Right hindlimb (tissue), 1 donor: ENCODE measurements at places on chromosomes 6 and 20.

GRCh38 chr6:81978230-81978629, 225.7 kb upstream of the TENT5A start:
- no peak for DNase-seq

DNA sequence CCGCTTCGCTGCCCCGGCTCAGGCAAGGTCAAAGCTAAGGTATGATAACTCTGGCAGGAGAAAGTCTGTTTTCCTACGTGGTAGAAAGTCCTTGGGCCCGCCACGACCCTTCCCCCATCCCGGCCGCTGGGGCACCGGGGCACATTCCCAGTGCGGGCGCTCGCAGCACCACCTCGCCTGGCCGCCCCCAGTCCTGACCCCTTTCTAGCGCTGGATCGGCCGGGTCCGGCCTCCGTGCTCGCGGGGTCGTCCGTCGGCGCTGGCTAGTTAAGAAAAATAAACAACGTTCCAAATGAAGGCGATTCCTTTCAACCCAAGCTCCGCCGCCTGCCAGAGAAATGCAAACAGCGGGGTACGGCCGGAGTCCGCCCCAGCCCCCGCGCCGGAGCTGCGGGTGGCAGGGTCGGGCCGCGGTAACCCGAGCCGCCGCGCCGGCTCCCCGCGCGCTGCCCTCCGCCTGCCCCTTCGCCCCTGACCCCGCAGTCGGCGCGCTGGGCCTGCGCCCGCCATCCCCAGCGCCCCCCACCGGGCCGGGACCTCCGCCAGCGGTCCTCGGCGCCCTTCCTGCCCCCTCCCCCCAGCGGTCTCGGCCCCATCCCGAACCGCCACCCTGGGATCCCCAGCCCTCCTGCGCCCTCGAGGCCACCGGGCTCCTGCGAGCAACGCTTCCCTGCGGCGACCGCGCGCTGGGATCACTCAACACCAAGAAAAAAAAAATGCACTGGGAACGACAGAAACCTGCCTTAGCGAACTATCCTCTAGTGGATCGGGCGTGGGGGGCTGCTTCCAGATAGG, 37.6 kb downstream of the NCR2 start:
- DNase-seq = no peak

DNA sequence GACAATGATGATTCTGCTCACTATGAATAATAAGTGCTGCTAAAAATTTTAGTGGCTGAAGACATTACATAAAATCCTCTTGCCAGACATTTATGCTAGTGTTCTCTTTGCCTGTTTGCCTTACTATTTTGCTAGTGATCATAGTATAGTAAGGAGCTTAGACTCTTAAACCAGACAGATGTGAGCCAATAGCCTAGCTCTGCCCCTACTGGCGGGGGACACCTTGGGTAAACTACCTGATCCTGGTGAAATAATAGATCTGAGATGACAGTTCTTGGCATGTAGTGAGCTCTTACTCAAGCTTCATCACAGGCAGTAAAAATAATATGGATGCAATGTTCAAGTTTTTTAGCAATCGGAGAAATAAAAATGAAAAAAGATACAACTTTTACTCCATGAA, 18.8 kb downstream of the ENPP3 start:
- DNase-seq = no peak

- DNase-seq = no peak
These were observed 9.3 kb downstream of the HNF4A start for GRCh38 chr20:44364780-44365179.

DNA sequence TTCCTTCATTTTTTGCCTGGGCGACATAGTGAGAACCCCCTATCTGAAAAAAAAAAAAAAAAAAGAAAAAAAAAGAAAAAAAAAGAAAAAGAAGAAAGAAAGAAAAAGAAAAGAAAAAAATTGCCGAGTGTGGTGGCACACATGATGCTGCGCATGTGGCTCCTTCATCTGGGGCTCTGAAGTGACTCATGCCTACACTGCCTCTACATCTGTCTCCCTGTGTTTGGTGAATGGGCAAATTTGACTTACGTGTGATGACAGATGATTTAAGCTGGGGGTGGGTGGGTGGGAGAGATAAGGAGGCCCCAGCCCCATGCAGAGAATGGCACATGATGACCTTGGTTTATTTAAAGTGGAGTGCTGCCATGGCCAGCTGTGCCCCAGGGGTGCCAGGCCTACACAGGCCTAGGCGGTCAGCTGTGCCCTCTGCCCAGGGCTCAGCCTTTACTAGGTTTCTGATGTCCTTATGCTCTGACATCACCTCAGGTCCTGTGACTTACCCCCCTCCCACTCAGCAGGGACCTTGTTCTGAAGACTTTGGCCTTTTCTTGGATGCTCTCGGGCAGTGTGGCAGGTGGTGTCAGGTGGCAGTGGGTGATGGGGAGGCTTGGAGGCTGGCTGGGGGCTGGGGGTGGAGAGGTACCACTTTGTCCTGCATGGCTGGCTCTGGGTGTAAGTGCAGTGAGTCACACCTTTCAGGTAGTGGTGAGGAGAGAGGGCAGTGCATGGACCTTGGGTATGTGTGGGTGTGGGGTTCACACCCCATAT, 41.1 kb downstream of the VEGFA start:
- DNase-seq = no peak

GRCh38 chr6:110882824-110883554, 8.4 kb downstream of the AMD1 start:
- DNase-seq = no peak

GRCh38 chr6:151186804-151187330, 52.9 kb upstream of the AKAP12 start:
- no peak for DNase-seq

DNA sequence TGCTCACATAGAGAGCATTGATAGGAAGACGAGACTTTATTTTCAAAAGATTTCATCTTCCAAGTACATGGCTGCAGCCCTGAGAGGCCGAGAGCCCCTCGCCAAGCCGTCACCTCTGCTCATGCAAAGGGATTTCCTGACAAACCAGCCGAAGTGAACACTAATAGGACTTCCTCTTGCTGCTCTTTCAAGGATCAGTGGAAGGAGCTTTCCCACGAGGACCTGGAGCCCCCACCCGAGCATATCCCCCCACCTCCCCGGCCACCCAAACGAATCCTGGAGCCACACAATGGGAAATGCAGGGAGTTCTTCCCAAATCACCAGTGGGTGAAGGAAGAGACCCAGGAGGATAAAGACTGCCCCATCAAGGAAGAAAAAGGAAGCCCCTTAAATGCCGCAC, 69.3 kb downstream of the PTPN1 start:
- DNase-seq = no peak

DNA sequence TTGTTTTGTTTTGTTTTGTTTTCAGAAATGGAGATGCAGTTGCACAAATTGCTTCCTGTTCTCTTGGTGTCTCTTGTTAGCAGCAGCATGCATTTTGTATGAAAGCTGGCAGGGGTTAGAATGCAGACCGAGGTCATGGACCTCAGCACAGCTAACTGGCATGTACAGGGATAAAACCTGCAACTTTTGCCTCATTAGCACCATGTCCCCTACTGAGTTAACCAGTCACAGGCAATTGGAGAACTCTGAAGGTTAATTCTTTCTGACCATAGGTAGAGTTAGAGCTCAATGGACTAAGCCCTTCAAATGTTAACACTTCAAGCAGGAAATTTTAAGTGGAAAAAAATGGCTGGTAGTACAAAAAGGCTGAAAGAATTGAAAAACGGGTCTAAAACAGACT, 377.1 kb downstream of the ADGRB3 start:
- no peak for DNase-seq

DNA sequence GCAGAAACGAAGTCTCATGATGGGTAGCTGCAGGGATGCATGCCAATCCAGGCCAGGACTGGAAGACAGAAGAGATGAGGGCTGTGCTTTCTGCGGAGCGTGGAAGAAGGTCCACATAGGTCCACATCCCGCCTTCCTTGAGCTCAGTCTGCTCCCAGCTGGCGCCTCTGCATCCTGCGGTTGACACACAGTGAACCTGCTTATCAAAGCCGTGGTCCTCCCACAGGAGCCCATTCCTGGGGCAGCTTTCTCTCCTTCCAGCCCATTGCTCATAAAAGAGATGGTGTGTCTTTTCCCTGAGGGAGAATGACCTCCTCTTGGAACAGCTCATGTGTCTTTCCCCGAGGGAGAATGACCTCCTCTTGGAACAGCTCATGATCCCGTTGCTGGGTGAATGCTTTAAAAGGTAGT, 225.4 kb downstream of the CDH4 start:
- no peak for DNase-seq

- no peak for DNase-seq
These were observed 20.6 kb upstream of the SLC9A8 start for GRCh38 chr20:49792006-49792405.

DNA sequence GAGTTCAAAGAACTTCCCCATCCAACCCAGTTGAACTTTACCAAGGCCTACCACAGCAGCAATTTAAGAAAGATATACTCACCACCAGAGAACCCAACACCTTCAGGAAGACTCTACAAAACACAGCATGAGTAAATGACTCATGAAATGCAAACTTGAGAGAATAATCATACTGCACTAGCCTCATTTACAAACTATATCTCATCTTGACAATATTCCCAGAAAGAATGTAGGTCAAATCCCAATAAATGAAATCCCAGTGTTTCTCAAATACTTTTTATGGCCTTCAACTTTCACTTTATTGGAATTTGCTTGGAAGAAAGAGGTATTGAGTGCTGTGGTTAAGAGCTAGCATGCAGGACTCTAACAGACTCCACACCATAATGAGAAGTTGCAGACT, 60.0 kb downstream of the FYN start:
- no peak for DNase-seq

GRCh38 chr20:50574108-50574507, 63.9 kb downstream of the PTPN1 start:
- DNase-seq = no peak

GRCh38 chr6:39923861-39924260, 10.4 kb downstream of the MOCS1 start:
- no peak for DNase-seq

DNA sequence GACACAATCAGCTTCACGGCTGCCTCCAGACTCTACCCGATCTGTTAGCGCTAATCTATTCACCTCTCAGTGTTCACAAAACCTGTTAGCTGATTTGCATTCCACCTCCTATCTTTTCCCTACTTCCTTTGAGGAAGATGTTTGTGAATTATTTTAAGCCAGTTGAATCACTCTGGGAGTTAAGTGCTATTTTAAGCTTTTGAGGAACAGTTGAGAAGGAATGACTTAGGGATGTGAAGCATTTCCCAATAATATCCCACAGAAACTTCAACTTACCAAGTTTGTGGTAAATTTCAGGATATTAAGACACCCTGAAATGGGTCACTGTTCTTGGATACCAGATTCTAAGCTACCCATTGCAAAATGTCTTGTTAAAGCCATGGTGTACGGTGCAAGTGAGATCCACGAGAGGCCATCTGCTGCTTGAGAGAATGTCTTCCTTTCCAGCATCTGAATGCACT, 145.2 kb upstream of the CITED2 start:
- no peak for DNase-seq

GRCh38 chr6:47362857-47363461, 53.3 kb upstream of the TNFRSF21 start:
- no peak for DNase-seq

GRCh38 chr6:22940581-22941290, 371.4 kb downstream of the HDGFL1 start:
- DNase-seq = no peak

GRCh38 chr6:14673201-14673600, 555.6 kb downstream of the CD83 start:
- DNase-seq = no peak

- no peak for DNase-seq
These were observed 123.1 kb upstream of the STXBP5 start for GRCh38 chr6:147081076-147081609.

DNA sequence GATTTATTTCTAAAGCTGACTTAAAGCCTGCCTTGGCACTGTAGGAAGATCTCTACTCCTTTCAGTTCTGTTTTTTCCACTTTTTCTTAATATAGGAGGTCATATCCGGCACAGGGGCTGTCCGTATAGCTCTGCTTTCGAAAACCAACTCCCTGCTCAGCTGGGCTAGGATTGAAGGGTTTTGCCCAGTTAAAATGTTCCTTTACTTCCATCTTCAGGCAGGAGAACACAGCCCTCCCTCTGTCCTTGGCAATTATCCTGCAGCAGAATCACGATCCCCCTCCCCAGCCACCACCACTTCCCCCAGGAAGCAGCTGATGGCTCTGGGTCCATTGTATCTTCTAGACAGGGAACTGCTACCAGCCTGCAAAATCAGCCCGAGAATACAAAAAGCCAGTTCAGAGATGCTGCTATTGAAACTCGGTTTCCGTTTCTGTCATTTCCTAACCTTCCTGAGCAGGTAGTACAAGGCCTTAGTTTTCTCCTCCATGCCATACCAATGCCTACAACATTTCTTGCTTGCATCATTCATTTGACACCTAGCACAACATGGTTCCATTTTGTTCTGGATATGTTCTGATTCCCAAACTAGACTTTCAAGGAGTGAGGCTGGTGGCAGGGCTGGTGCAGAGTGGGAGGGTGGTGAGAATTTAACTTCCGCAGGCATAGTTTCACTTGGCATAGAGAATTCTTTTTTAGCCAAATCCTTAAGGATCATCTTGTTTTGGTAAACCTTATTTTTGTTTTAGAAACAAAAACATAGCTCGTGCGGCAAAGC, 53.9 kb downstream of the FAM50B start:
- DNase-seq = no peak

- no peak for DNase-seq
These were observed 93.5 kb upstream of the KCNK16 start for GRCh38 chr6:39416026-39416425.

DNA sequence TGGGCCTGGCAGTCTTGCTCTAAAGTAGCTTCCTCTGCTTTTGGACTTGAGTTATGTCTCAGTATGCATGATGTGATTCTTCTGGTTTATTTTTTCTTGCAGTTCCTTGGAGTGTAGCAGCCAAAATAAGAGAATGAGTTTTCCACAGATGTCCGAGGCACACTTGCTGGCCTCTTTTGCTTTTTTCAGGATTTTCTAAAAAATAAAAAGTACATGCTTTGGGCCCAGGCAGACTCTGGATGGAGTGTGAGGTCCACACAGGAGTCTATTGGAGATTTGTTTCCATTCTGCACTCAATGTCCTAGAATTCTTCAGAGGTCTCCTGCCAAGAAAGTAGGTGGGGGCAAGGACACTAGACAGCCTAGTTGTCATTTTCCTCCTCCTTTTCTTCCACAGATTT, 477.6 kb downstream of the EPM2A start:
- DNase-seq = no peak

GRCh38 chr6:5004373-5005037, 668 bp upstream of the RPP40 start:
- DNase-seq = no peak

- no peak for DNase-seq
These were observed 40.0 kb downstream of the RRBP1 start for GRCh38 chr20:17641993-17642392.

DNA sequence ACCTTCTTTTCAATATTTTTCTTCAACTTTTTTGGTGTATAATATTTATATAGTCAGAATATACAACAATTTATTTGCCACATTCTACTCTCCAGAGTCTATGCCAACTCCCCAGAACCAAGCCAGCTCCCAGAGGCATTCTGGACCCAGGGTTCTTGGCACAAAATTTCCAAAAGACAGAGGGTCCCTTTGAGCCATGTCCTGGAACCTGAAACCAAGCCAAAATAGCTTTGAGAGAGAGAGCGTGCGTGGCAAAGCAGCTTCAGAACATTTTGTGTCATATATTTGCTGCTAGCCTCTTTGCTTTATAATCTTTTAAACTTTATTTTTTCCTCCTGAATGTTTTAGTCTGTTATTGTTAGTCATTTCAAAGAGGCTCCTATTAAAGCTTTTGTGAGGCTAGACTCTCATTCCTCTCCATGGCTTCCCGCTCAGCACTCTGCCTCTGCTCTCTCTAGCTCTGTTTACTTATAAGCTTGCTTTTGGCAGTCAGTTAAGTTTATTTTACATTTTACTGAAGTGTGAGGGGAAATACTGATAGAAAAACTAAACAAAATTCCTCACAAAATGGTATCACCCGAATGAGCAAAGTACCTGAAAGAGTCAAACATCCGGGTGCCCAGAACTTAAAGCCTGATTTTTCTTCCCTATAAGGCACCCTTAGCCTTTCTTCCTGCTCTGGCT, 605.1 kb upstream of the ID4 start:
- no peak for DNase-seq
